Activated T-helper 9 cell treated with anti-CD3 and anti-CD28 coated beads, Interleukin-2, amount 50 U/mL, for 16 hours (primary cell): ENCODE measurements at places on chromosomes 3 and 15.

GRCh38 chr15:60399246-60399915, 1.6 kb upstream of the ANXA2 start:
- no peak for DNase-seq

DNA sequence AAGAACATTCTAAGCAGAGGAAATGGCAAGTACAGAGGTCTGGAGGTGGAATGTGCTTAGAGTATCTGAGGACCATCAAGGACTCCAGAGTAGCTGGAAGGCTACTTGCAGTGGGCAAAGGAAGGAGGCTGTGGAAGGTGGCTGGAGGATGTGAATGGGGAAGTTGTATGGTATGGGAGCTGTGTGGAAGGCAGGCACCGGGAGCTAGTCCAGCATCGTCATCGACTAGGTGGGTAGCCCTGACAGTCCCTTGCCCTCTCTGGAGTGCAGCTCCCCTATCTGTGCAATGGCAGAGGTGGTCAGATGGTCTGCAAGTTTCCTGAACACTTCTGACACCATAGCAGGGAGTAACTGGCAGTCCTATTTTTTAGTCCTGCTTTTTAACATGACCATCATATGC, 19.3 kb downstream of the CCDC13 start:
- DNase-seq = no peak

- no peak for DNase-seq
These were observed 3.3 kb downstream of the STAB1 start for GRCh38 chr3:52498137-52499054.

GRCh38 chr3:188283347-188283746, 129.4 kb downstream of the LPP start:
- no peak for DNase-seq

- no peak for DNase-seq
These were observed 42.9 kb downstream of the MUC4 start for GRCh38 chr3:195768831-195769303.

- DNase-seq = no peak
These were observed 18.8 kb upstream of the PLXND1 start for GRCh38 chr3:129625072-129625874.

DNA sequence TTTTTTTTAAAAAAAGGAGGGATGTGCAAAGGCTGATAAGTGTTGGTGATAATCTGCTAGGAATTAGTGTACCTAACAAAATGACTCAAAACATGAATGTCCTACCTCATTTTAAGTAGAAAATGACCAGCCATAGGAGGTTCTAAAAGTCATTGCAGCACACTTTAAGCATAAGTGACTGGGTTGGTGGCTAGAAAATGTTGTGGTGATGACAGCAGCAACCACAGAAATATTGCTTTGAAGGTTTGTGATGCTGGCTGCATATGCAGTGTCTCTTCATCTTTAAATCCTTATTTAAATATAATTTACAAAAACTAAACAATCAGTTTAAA, 55.2 kb downstream of the CMSS1 start:
- no peak for DNase-seq

GRCh38 chr15:93250950-93251349, 161.9 kb upstream of the RGMA start:
- no peak for DNase-seq

- no peak for DNase-seq
These were observed 312.3 kb downstream of the SATB1 start for GRCh38 chr3:18112674-18113375.

GRCh38 chr3:195931582-195932273, 23.4 kb upstream of the TNK2 start:
- no peak for DNase-seq

- no peak for DNase-seq
These were observed 509.1 kb downstream of the FOXP1 start for GRCh38 chr3:71074423-71074822.

DNA sequence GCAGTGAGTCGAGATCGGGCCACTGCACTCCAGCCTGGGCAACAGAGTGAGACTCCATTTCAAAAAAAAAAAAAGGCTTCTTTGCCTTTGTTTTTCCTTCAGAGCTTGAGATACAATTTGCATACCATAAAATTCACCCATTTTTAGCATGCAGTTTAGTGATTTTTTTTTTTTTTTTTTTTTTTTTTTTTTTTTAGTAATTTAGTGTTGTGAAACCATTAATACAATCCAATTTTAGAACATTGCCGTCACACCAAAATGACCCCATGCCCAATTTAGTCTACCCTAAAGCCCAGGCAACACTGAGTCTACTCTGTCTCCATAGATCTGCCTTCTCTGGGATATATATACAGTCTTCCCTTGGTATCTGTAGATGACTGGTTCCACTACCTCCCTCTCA, 61.1 kb downstream of the USP50 start:
- DNase-seq = no peak

DNA sequence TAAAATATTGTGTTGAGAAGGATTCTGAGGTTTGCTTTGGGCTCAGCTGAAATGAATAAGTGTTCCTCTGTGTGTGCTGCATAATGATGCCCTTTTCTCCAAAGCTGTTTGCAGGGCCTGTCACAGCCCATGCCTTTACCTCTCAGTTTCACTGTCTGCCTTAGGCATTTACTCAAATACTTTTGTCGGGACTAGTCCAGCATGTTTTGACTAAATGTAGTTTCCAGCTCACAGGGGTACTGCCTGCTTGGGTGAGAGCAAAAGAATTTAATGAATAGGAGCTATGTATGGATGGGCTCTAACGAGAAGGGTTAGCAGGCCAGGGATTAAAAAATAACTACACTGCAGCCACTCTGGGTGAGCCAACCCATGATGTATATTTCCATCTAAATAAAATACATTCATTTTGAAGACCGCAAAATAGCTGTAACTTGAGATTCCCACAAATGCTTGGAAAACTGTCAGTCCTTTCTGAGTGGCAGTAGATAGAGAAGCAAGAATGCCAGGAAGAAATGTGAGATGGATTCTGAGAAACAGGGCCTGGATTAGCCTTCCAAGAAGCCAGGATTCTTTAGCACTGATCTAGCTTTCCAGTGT, 549.2 kb upstream of the TBL1XR1 start:
- no peak for DNase-seq

GRCh38 chr3:23518441-23518840, 287.3 kb upstream of the UBE2E1 start:
- no peak for DNase-seq

DNA sequence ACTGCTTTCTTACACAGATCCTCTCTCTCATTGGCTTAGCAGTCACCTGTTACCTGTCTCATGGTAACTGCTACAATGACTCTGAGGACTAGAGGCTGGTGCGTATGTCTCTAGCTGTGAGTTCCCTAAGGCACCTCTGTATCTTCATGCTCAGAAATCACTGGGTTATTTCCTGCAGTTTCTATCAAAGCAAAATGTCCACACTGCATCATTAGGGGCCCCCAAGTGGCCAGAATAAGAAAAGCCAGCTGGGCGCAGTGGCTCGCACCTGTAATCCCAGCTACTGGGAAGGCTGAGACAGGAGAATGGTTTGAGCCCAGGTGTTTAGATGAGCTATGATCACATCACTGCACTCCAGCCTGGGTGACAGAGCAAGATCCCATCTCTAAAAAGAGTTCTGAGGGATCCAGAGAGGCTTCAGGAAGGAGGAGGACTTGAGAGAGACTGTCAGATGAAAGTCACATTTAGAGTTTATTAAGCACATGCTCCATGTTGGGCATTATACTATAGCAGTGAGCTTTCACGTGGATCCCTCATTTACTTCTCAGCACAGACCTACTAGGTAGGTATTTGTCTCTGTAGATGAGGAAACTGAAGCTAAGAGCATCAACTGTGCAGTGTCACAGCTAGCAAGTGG, 2.3 kb upstream of the VPS18 start:
- no peak for DNase-seq

DNA sequence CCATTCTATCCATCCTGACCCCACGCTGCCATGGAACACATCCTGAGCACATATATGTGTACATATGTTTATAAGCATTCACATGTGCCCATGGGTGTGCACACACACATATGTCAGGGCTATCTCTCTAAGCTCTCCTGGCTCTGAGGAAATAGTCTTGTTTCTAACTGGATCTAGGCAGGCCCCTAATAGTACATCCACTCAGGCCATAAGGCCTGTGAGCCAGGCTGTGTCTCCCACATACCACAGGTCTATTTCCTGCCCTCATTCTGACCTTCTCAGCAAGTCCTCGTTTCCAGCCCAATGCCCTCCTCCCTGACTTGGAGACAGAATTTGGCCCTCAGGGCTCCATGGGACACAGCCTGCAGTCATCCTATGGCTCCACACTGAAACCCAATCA, 284.8 kb upstream of the CTNNB1 start:
- DNase-seq = no peak

GRCh38 chr15:25668901-25669300, 194.2 kb downstream of the ATP10A start:
- no peak for DNase-seq

- no peak for DNase-seq
These were observed 116.7 kb upstream of the CGNL1 start for GRCh38 chr15:57259568-57260040.

DNA sequence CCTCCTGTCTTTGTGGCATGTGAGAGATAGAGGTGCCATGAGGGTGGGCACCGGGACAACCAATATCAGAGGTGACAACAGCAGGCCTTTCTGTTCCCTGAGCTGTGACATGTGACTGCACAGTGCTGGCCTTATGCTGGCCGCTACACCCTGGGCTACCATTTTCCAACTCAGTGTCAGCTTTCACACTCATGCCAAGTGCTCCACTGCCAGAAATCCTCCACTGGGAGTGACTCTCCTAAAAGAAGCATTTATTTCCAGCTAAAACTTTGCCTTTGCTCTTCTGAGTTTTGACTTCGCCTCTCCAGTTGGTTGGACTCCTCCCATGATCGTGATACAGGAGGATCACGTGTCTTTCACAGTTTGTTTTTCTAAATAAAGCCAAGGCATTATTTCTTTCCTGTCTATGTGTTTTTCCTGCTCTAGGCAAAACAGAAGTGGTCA, 31.4 kb downstream of the CA12 start:
- DNase-seq = no peak
